Activated CD4-positive, CD25-positive, alpha-beta regulatory T cell treated with anti-CD3 and anti-CD28 coated beads, Interleukin-2, amount 50 U/mL, for 72 hours (primary cell): ENCODE measurements at places on chromosomes 12 and 14.

GRCh38 chr14:72675126-72675525 lies 218.8 kb downstream of the DPF3 start:
- no peak for DNase-seq

GRCh38 chr12:12440784-12441428 lies 84.0 kb downstream of the BORCS5 start:
- no peak for DNase-seq

DNA sequence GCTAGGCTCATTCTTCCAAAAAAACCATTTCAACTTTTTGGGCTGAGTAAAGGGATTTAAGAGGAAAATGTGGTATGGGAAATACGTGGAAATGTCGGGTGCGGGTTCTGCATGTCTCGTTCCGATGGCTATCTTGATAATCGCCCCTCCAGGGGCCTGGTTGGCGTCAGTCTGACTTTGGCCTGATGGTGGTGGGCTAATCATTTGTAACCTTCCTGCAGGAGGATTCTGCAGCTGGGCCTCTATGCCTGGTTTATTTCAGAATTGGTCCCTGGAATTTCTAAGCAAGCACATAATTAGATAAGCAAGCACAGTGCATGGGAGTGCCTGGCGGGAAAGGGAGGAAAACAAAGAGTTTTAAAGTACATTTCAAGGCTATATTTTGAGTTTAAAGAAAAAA lies 14.8 kb upstream of the SLC4A8 start:
- no peak for DNase-seq

DNA sequence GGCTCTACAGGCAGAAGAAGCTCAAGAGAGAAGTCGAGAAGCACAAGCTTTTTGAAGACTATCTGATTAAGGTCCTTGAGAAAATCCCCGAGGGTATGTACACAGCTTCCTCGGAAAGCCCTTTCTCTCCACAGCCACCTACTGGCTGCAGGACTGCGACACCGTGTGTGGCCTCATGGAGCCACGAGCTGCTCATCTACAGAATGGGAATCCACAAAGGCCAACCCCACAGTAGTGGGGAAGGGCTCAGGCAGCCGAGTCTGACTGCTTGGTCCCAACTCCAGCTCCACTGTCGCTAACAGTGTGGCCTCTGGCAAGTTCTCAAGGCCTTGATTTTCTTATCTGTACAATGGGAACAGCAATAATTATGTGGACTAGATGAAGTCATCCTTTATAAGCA lies 2.5 kb downstream of the CCDC197 start:
- DNase-seq = no peak

- DNase-seq = no peak
Measured at GRCh38 chr12:48881686-48882314, 16.1 kb upstream of the RND1 start.

DNA sequence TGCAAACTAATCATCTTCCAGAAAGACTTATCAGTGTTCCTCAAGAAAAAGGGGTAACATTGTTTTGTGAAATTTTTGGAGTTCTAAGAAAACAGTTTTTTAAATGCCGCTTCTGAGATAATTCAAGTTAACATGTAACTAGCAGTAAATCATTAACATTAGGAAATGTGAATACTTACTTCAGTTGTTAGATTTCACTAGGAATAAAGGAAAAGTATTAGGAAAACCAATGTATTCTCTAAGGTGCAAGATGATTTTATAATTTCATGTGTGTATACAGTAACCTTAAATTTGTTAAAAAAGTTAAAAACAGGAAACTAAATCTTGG lies 36.8 kb downstream of the PAPOLA start:
- DNase-seq = no peak
